Hematopoietic multipotent progenitor cell treated with erythropoietin and hydrocortisone succinate and interleukin-3 and kit ligand, for 17 days (in vitro differentiated cells): ENCODE measurements at places on chromosomes 1 and 21.

GRCh38 chr1:148362626-148363438 lies 120.3 kb downstream of the PPIAL4G start:
- no peak for DNase-seq

GRCh38 chr21:25938658-25939395 lies 204.1 kb downstream of the GABPA start:
- DNase-seq, result no peak

- DNase-seq, result peak; percentile 9
Measured at GRCh38 chr21:41170442-41170841, 2.5 kb downstream of the BACE2 start.

- DNase-seq, result no peak
Measured at GRCh38 chr1:194052514-194053338, 866.3 kb upstream of the B3GALT2 start.

GRCh38 chr1:151289991-151290708 lies 8.1 kb downstream of the ZNF687 start:
- DNase-seq, result no peak

DNA sequence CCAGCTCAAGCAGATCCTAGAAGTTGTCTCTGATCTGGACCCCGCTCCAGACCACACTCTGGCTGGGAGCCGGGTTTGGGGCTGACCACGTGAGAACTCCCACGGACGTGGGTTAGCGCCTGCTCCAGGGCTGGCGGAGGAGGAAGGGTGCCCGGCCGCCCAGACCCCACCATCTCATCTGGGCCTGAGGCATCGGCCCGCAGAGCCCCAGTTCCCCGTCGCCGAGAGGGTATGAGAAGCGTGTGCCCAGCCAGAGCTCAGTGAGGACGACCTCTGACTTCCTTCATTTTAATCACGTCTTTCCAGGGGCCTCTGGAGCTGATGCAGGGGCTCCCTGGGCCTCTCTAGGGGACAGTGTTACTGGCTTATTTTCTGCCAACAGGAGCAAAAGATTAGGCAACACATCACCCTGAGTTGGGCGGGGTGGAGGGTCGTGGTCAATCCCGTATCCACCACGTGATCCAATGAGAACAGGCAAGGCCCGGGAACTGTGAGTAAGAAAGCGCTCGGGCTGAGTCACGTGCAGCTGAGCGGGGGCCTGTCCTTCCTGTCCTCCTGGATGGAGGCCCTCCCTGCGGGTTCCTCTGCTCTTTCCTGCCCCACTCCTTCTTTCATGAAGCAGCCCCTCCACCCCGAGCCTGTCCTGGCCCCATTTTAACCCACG lies 81.1 kb downstream of the SIK1 start:
- DNase-seq, result no peak

- DNase-seq, result no peak
Measured at GRCh38 chr1:204572923-204573922, 57.0 kb downstream of the MDM4 start.

DNA sequence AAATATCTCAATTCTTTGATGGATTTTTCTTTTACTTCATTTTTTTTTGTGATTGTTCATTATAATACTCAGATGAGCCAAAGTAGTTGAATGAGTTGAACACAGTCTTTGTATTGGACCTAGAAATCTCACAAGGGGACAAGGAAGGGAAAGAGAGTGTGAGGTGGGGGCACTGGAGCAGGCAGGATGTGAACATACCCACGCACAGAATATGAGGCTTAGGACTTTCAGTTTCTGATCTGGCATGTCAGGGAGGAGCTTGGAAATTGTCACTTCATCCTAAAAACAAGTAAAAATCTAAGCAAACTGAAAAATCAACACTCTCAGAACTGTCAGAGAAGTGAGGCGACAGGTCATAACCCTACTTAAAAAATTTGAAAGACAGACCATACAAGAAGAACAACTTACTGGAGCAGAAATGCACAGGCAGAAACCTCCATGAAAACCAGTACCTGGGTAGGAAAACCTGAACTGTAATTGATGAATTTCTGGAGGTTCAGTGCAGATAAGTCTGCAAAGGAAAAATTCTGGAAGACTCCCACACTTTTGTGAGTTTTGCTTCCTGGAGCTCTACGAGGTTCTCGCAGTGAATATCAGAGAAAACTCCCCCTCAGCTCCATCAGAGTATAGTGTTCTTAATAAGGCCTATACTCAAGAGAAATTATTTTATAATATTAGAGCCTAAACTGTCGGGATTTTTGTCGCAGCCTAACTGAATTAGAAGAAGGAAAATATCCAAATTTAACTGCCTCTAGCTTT lies 3.6 kb upstream of the PTGS2 start:
- no peak for DNase-seq

DNA sequence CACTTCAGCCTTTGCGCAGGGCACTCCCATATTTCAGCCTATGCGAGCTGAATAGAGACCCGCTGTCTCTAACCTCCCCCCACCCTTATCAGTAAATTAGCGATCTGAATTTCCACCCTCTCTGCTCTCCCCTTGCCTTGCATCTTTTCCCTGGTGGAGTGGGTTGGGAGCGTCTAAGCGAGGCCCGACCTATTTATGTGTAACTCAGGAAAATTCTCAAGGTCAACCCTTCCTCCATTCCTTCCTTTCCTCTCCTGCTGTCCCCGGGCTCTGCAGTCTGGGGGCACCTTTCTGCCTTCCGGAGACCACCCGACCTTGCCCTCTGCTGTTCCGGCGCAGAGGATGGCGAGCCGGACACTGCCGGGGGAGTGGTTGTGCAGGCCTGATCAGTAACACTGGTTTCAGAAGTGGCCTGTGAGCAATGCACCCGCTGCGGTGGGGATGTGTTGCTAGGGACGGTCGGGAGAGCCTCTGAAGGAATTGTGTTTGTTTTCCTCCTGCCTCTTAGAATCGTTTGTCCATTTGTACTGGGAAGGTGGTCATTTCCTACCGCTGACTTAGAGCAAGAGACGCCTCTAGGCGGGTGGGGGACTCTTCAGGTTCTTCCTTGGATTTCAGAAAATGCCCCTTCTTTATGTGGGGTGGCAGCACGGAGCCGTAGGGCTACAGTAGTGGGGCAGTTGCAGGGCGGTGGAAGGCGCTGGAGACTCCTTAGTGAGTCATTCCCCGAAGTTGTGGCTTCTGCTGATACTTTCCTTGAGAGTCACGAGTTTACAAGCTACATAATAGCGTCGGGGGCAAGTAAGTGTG lies 513 bp downstream of the MGST3 start:
- peak; percentile 87 for DNase-seq

- DNase-seq, result no peak
Measured at GRCh38 chr1:156924478-156925153, 4.2 kb downstream of the LRRC71 start.

- peak; percentile 96 for DNase-seq
Measured at GRCh38 chr1:234608025-234608910, 1.7 kb downstream of the IRF2BP2 start.

DNA sequence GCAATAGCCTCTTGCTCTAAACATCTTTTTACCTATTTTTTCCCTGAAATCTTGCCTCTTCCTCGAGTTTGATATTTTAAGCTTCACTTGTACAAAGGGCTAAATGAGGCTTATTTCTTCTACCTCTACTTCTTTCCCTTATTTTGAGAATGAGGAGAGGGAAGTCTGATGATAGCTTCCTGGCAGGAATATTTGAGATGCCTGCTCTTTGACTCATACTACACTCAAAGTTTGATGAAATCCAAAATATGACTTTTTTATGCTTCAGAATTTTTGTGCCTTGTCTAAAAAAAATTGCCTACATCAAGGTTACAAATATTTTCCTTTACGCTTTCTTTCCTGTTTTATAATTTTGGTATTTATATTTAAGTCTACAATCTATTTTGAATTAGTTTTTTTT lies 624.4 kb upstream of the PLXNA2 start:
- no peak for DNase-seq

GRCh38 chr21:42499444-42500112 lies 3.6 kb upstream of the RSPH1 start:
- no peak for DNase-seq

DNA sequence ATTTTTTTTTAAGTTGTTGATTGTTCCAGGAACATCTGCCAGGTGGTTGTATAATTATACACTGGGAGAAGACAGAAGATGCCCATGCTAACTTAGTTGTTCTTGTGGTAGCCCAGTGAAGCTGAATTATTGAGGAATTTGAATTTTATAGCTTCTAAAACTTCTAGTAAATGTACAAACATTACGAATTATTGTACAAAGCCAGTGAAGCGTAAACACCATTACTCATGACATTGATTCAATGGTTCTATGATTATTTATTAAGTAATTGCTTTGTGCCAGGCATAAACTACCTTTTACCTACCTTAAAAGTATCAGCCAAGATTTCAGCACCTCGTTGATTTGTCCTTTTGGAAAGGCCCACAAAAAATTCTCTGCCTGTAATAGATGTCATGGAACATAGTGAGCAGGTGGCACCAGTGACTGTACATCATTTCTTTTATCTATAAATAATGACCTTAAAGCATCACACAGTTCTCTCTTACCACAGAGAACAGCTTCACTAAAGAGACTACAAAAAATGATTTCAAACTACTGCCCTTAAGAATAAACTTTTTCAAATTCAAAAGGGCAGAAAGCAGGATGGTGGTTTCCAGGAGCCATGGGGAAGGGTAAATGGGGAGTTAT lies 74.9 kb upstream of the BCL10 start:
- DNase-seq, result no peak
